ENCODE measurements at places on chromosomes 2 and 18.

DNA sequence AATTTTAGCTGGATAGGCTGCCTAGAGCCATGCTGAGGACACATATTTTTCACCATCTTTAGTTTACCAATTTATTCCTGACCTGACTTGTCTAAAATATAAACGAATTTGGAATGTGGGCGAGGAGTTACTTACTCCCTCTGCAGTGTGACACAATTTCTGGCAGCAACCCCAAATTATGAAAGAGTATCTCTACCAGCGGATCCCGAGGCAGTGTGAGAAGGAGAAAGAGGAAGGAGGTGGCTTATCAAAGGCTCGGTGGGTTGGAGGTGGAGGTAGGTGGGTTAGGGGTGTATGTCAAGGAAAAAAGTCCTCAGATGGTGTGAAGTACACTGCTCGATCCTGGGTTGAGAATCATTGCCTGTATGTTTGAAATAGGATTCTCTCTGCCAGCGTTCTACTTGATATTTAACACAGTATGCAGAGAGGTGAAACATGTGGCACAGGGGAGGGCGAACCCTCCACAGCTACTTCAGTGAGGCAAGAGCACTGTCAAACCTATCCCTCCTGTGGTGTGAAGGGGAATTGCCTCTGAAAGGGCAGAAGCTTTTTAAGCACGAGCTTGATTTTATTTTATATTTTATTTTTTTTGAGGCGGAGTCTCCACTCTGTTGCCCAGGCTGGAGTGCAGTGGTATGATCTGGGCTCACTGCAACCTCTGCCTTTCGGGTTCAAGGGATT lies 76.0 kb downstream of the RFTN2 start:
- DNase-seq = peak; percentile 58

GRCh38 chr18:73924307-73924706 lies 223.3 kb downstream of the FBXO15 start:
- no peak for DNase-seq

GRCh38 chr18:26057344-26057773 lies 33.1 kb downstream of the SS18 start:
- DNase-seq = peak; percentile 73

- no peak for DNase-seq
Measured at GRCh38 chr2:34045101-34045655, 446.1 kb upstream of the FAM98A start.

- peak; percentile 20 for DNase-seq
Measured at GRCh38 chr2:219887870-219888269, 260.4 kb downstream of the SLC4A3 start.

All from islet precursor cell (in vitro differentiated cells).